ENCODE measurements at places on chromosomes 2 and 18. TPM values are rescaled to one million over a fixed set of nuclear protein-coding genes. Genes with fewer than 3 reads are reported as not detected.

The ADD2 gene
- not detected for total RNA-seq

The SP5 gene
- total RNA-seq = not detected

The FRZB gene
- not detected for total RNA-seq

The CCDC178 gene
- total RNA-seq = not detected

GRCh38 chr18:23087352-23087751 is 47.9 kb upstream of the CABLES1 start:
- no peak for DNase-seq
- no peak overlapping the region for H3K27ac ChIP-seq
- peaks cover 10% of the 10 kb centered on the region for H3K4me1 ChIP-seq

DNA sequence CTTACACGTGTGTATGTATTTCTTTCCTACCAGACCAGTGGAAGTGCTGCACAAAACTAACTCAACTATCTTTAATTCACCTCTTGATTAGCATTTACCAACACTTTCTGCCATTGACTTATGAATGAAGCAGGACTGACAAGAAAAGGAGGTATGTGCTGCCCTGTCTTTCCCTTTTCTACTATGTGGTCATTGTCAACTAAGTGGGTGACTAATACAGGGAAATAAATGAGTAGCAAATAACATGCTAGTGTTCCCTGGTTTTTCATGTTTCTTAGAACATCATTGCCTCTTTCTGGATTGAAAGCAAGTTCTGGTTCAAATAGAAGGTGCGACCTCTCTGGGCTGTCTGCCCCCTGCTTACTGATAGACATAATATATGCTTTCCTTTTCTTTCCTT is 58.0 kb downstream of the LINC00305 start:
- H3K27me3 ChIP-seq = no peaks in the 10 kb centered on the region
- H3K27ac ChIP-seq = no peak overlapping the region
- no peaks in the 10 kb centered on the region for H3K4me1 ChIP-seq
- no peaks in the 10 kb centered on the region for H3K36me3 ChIP-seq
- no peak for DNase-seq
- H3K4me3 ChIP-seq = no peak overlapping the region

DNA sequence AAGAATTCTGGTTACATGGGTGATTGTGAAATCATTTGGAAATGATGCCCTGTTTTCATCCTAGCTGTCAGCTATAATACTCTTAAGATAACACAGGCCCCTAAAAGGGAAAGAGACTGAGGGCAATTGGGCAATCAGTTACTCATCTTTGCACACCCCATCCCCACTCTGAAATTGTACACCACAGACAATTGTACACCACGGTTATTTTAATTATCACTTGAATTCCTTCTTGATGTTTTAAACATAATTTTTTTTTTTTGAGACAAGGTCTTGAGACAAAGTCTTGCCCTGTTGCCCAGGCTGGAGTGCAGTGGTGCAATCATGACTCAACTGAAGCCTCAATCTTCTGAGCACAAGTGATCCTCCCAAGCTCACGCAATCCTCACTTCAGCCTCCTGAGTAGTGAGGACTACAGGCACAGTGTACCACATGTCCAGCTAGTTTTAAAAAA is 862.4 kb upstream of the ACVR2A start:
- no peak overlapping the region for H3K27ac ChIP-seq
- H3K4me1 ChIP-seq = no peaks in the 10 kb centered on the region
- DNase-seq = no peak
- no peak overlapping the region for H3K4me3 ChIP-seq
- H3K27me3 ChIP-seq = no peaks in the 10 kb centered on the region
- H3K36me3 ChIP-seq = no peaks in the 10 kb centered on the region

GRCh38 chr2:7726989-7727388 is 809.8 kb downstream of the RNF144A start:
- peak; percentile 74 for DNase-seq
- no peaks in the 10 kb centered on the region for H3K36me3 ChIP-seq
- peaks cover 72% of the 10 kb centered on the region for H3K4me1 ChIP-seq
- H3K27me3 ChIP-seq = no peaks in the 10 kb centered on the region

GRCh38 chr2:239327536-239328350 is 73.1 kb downstream of the HDAC4 start:
- H3K4me3 ChIP-seq = no peak overlapping the region
- H3K27me3 ChIP-seq = no peaks in the 10 kb centered on the region
- no peak for DNase-seq
- H3K36me3 ChIP-seq = no peaks in the 10 kb centered on the region

- H3K4me3 ChIP-seq = no peak overlapping the region
- H3K36me3 ChIP-seq = no peaks in the 10 kb centered on the region
- no peak for DNase-seq
- no peaks in the 10 kb centered on the region for H3K27me3 ChIP-seq
- H3K27ac ChIP-seq = no peak overlapping the region
Measured at GRCh38 chr2:116088236-116088635, 1645.8 kb downstream of the DPP10 start.

- DNase-seq = peak; percentile 69
- H3K4me1 ChIP-seq = peaks cover 9% of the 10 kb centered on the region
- H3K27me3 ChIP-seq = no peaks in the 10 kb centered on the region
Measured at GRCh38 chr2:24824966-24825882, 32.0 kb downstream of the CENPO start.

DNA sequence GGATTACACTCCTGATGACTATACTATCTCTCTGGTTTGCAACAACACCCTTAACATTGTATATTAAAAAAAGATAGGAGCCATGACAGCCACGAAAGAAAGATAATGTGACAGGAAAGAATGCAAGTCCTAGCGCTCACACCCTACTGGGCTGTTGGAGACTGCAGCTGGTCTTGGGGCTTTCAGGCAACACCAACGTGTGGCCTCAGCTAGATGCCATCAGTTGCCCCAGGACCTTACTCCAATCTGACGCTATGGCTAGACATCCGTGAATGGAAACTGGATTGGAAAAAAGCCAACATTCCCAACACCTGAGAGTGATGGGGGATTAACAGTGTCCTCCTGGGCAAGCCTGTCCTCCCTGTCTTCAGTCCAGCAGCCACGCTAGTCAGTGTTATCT is 357.4 kb upstream of the GULP1 start:
- no peaks in the 10 kb centered on the region for H3K4me1 ChIP-seq
- no peak for DNase-seq
- H3K36me3 ChIP-seq = no peaks in the 10 kb centered on the region

- H3K27ac ChIP-seq = no peak overlapping the region
- no peaks in the 10 kb centered on the region for H3K27me3 ChIP-seq
- DNase-seq = no peak
Measured at GRCh38 chr2:125330133-125330532, 1305.0 kb downstream of the CNTNAP5 start.

- H3K27ac ChIP-seq = no peak overlapping the region
- no peak overlapping the region for H3K4me3 ChIP-seq
- peaks cover 28% of the 10 kb centered on the region for H3K4me1 ChIP-seq
- no peaks in the 10 kb centered on the region for H3K36me3 ChIP-seq
Measured at GRCh38 chr18:57083485-57083884, 63.4 kb upstream of the BOD1L2 start.

GRCh38 chr2:148902798-148903197 is 27.8 kb downstream of the KIF5C start:
- no peak overlapping the region for H3K27ac ChIP-seq
- no peak overlapping the region for H3K4me3 ChIP-seq
- no peak for DNase-seq
- H3K36me3 ChIP-seq = no peaks in the 10 kb centered on the region

DNA sequence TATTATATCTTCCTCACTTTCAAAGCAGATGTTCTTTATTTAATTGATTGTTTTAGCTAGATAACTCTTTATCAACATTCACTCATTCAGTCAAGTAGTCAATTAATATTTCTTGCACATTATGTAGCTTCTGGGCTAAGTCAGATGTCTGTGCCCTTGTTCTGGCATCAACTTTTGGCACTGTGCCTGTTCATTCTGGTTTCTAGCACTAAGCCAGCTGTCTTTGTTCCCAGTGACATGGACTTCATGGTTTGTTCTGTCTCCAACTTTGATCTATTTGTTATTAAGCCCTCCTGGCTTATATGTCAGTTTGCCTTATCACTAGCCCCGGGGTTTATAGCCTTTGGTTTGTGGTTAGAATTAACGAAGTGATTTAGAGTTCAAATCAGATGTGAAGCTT is 247.9 kb upstream of the SYT4 start:
- no peak for DNase-seq
- no peaks in the 10 kb centered on the region for H3K36me3 ChIP-seq
- no peak overlapping the region for H3K27ac ChIP-seq
- H3K4me3 ChIP-seq = no peak overlapping the region

DNA sequence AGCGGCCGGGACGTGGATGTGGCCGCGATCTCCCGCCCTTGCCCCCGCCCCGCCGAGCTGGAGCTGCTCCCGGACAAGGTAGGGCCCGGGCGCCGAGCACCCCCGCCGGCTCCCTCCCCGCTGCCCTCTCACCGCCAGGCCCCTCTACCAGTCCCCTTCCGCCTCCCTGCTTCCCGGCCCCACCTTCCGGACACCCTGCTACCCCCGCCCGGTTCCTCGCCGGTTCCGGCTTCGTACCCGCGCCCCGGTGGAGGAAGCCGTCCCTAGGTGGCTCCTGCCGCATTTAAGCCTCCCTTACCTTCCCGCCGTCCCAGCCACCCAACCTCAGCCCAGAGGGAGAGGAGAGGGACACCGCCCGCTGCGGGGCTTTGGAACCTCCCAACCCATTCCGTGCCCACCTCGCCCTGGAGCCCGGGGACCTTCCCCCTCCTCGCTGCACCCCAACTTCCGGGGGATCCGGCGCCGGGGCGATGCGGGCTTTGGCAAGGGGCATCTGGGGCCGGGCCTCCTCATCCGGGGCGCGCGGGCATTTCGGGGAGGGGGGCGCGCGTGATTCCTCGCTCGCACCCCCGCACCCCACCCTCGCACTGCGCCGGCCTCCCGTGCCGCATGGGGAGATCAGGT is 475 bp downstream of the B3GNT2 start:
- DNase-seq = peak; percentile 85
- peak overlapping the region; percentile 25 for H3K27ac ChIP-seq
- H3K27me3 ChIP-seq = no peaks in the 10 kb centered on the region
- H3K36me3 ChIP-seq = no peaks in the 10 kb centered on the region
- H3K4me3 ChIP-seq = peak overlapping the region; percentile 99
- H3K4me1 ChIP-seq = peaks cover 33% of the 10 kb centered on the region

GRCh38 chr18:22828171-22828570 is 105.0 kb upstream of the RBBP8 start:
- peaks cover 11% of the 10 kb centered on the region for H3K4me1 ChIP-seq
- no peaks in the 10 kb centered on the region for H3K36me3 ChIP-seq
- no peak overlapping the region for H3K4me3 ChIP-seq
- no peaks in the 10 kb centered on the region for H3K27me3 ChIP-seq
- no peak overlapping the region for H3K27ac ChIP-seq
- DNase-seq = no peak

- H3K27ac ChIP-seq = no peak overlapping the region
- no peaks in the 10 kb centered on the region for H3K4me1 ChIP-seq
- no peak for DNase-seq
- H3K4me3 ChIP-seq = no peak overlapping the region
- H3K27me3 ChIP-seq = no peaks in the 10 kb centered on the region
Measured at GRCh38 chr2:163266772-163267171, 428.2 kb upstream of the KCNH7 start.

- H3K27ac ChIP-seq = peak overlapping the region; percentile 95
- no peaks in the 10 kb centered on the region for H3K27me3 ChIP-seq
- peak; percentile 63 for DNase-seq
- H3K36me3 ChIP-seq = no peaks in the 10 kb centered on the region
- H3K4me3 ChIP-seq = 0 out of 2 replicates have a peak overlapping the region, but pooled peaks have one; percentile 3
Measured at GRCh38 chr18:70553936-70554260, 265.1 kb downstream of the SOCS6 start.

- no peak overlapping the region for H3K4me3 ChIP-seq
- H3K36me3 ChIP-seq = no peaks in the 10 kb centered on the region
- DNase-seq = no peak
- H3K4me1 ChIP-seq = no peaks in the 10 kb centered on the region
- H3K27ac ChIP-seq = no peak overlapping the region
Measured at GRCh38 chr2:121052023-121052422, 233.0 kb downstream of the TFCP2L1 start.

DNA sequence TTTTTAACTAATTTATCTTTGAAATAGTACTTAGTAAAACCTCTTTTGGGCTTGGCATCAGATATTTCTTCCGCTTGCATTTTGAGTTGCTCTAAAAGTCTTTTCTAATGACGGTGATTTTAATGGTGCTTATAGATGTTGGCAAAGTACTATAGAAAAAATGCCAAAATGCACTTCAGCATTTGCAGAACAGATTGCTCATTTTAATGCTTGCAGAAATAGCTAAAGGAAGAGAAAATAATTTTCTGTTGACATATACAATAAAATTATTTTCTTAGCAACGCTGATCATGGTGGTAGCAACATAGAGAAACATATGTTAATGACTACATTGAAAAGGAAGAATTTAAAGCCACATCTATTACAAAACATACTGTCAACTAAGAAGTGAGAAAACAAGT is 170.7 kb downstream of the STK39 start:
- no peaks in the 10 kb centered on the region for H3K4me1 ChIP-seq
- H3K36me3 ChIP-seq = peaks cover 10% of the 10 kb centered on the region
- DNase-seq = no peak
- no peaks in the 10 kb centered on the region for H3K27me3 ChIP-seq
- H3K4me3 ChIP-seq = no peak overlapping the region

DNA sequence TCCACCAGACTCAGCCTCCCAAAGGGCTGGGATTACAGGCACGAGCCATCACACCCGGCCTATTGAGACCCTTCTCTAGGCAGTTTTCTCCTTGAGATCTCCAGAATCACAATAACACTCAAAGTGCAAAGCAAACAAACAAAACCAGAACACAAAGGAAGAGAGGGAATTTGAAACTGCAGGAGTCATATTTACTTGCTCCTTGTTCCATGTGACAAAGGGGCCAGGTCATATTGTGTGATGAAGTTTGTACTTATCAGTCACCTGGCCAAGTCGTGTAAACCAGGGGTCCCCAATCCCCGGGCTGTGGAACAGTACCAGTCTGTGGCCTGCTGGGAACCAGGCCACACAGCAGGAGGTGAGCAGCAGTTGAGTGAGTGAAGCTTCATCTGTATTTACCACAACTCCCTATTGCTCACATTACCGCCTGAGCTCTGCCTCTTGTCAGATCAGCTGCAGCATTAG is 26.5 kb downstream of the SCYGR8 start:
- no peaks in the 10 kb centered on the region for H3K4me1 ChIP-seq
- no peak overlapping the region for H3K4me3 ChIP-seq
- no peak overlapping the region for H3K27ac ChIP-seq
- no peaks in the 10 kb centered on the region for H3K27me3 ChIP-seq
- DNase-seq = peak; percentile 29
- H3K36me3 ChIP-seq = no peaks in the 10 kb centered on the region

GRCh38 chr18:22466608-22467395 is 49.1 kb upstream of the CTAGE1 start:
- no peaks in the 10 kb centered on the region for H3K4me1 ChIP-seq
- no peaks in the 10 kb centered on the region for H3K27me3 ChIP-seq
- H3K4me3 ChIP-seq = no peak overlapping the region
- no peaks in the 10 kb centered on the region for H3K36me3 ChIP-seq

DNA sequence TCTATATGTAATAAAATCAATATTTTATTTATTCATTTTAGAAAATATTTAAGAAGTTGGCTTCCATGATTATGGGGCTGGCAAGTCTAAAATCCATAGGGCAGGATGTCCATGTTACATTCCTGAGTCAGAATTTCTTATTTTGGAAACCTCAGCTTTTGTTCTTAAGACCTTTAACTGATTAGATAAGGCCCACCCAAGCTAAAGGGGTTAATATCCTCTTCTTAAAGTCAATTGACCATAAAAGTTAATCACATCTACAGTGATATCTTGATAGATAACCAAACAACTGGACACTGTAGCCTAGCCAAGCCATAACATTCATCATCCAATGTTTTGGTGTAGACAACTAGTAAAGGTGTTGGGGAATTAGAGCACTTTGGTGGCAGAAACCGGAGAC is 1035.4 kb upstream of the ZEB2 start:
- no peaks in the 10 kb centered on the region for H3K36me3 ChIP-seq
- H3K27me3 ChIP-seq = no peaks in the 10 kb centered on the region
- H3K4me3 ChIP-seq = no peak overlapping the region
